Left ventricle myocardium superior (tissue), 1 donor: ENCODE measurements at places on chromosomes 1 and 21. TPM values are rescaled to one million over a fixed set of nuclear protein-coding genes. Genes with fewer than 3 reads are reported as not detected.

HORMAD1 gene
- total RNA-seq: 0.37 TPM

C4BPB gene
- total RNA-seq: not detected

DNA sequence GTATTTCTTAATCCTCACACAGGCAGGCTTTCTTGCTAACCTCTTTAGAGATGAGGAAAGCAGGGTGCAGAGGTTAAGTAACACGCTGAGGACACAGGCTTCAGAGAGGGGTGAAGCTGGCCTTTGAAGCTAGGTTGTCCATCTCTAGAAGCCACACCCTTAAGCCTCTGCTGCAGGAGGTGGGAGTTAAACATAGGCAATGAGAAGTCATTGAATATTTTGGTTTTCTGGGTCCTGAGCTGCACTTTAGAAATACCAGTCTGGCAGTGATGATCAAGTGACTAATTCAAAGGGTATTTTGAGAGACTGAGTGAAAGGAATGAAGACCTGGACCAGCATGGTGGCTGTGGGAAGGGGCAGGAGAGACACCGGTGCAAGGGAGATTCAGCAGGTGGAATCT, 9.9 kb downstream of the KCNJ15 start:
- no peak for DNase-seq

GRCh38 chr1:64974288-64974825, 8.0 kb upstream of the JAK1 start:
- no peak for DNase-seq

SH2D1B gene
- total RNA-seq: 0.40 TPM

PPFIA4 gene
- 21.3 TPM for total RNA-seq

CPT2 gene
- total RNA-seq: 31.0 TPM

DNA sequence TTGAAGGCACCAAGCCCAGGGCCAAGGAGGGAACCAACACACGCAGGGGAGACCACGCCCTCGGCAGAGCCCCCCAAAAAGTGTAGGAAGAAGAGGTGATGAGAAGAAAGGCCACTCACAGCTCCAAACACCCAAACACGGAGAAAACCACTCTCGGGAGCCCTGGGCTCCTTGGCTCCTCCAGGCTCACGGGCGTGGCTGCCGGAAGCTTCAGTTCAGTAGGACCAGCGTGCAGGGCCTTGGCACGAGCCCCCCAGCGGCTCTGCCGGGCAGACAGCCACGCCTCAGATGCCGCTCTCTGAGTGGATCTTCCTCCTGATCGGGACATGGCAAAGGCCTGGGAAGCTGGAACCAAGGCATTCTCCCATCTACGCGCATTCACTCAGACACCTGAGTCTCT, 94.0 kb downstream of the NPHP4 start:
- DNase-seq: no peak

CDK18 gene
- 209 TPM for total RNA-seq

DNA sequence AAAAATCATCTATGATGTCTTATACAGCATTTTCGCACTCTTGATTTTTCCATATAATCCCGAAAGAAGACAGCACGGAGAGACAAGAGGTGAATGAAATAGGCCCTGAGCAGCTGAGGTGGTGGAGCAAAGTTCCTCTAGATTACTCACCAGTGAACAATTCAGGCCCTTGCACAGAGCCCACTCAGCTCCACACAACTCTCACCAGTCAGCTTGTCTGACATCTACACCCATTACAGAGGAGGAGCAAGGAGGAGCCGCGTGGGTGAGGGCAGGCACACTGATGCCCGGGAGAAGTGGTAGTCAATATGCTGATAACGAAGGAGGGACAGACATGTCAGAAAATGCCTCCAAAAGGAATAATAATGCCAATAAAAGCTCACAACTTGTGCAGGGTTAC, 59.9 kb downstream of the DNM3 start:
- DNase-seq: no peak

ZCCHC17 gene
- total RNA-seq: 11.1 TPM

- no peak for DNase-seq
These were observed 37.1 kb upstream of the TRIM67 start for GRCh38 chr1:231124746-231125145.

WNT2B gene
- total RNA-seq: 2.0 TPM

GRCh38 chr1:93186667-93187066, 6.1 kb downstream of the CCDC18 start:
- DNase-seq: no peak

DNA sequence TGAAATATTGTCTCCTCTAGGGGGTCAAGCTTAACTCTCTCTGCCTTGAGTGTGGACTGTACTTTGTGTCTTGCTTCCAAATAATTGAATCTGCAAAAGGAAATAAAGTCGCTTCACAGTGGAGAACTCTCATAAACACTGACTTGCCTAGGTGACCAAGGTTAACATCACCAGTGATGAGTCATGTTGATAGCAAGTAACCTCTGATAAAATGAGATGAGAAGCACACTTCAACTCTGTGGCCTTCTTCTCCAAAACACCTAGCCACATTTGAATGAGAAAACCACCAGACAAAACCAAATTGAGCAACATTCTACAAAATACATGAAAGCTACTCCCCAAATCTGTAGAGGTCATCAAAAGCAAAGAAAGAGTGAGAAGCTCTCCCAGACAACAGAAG, 37.6 kb downstream of the PDE4B start:
- DNase-seq: no peak

- peak; percentile 49 for DNase-seq
These were observed 60.6 kb downstream of the AK4 start for GRCh38 chr1:65208563-65208973.

DNA sequence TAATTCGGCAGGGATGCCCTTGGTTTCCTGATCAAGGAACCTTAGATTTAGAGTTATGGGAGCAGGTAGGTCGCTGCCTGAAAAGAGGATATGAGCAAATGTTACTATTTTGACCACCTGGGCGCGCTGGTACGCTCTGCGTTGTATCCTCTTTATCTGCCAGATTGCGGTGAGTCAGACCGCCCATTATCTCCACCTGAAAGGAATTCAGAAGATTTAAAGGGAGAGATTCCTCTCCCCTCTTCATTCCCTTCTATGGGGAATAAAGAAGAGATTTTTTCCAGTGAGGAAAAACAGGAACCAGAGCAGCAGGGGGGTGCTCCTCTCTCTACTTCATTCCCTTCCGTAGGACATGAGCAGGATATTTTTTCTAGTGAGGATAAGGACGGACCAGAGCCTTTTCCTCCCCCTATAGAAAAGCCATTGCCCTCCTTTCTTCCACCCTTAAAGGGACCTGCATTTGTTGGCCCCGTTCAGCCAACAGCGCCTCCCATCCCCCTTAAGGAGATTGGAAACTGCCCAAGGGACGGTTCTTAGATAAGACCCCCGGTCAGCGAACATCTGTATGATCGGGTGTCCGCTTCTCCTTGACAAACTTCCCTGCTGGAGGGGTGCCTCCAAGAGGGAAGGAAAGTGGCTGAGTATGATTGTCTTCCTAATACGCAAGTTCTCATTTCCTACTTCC, 34.1 kb downstream of the CLCA1 start:
- DNase-seq: peak; percentile 36

DNA sequence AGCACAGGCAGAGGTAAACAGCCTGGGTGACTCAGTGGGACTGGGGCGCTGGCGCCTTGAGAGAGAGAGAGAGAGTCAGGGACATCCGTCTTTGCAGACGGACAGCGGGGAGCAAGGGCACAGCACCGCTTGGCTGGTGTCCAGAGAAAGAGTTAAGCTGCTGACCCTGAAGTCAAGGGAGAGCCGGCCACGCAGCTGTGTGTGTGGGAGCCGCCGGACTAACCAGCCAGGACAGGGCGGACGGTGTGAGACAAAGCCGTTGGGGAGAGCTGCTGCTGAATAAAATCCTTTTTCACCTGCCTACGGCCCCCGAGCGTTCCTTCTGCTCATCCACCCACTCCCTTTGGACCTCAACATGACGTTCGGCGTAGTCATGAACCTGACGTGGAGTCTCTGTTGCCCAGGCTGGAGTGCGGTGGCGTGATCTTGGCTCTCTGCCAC, 14.5 kb downstream of the CFAP74 start:
- DNase-seq: peak; percentile 60

ZMYND12 gene
- 0.84 TPM for total RNA-seq

CASQ2 gene
- 879 TPM for total RNA-seq

GRCh38 chr1:111270771-111271463, 19.7 kb upstream of the CHIA start:
- peak; percentile 33 for DNase-seq

DNA sequence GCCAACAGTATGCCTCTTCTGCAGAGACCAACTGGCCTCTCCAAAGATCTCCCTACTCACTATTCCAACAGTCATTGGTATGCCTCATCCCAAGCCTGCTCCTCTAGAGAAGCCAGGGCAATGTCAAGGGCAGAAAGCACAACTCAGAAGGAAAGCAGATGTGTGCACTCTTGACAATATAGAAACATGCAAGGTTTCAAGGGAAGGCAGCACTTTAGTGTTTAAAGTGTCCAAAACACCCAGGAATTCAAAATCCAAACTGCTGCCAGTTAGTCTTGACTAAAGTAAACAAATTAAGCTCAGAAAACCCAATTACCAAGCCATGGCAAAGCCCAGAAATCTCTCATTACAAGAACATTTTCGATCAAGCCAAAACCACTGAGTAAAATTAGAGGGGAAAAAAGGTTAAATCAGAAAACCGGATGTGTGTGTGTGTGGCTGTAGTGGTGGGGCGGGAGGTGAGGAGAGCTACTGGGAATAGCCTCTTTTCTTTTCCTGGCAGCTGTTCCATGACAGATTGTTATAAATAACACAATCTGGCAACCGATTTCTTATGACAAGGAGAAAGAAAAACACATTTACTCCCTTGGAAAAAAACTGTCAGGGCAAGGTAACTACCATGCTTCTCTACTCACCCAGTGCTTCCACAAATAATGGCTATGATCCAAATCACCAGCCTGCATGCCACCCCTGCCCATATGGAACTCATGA, 39.2 kb downstream of the EIF2B3 start:
- DNase-seq: peak; percentile 37

DNA sequence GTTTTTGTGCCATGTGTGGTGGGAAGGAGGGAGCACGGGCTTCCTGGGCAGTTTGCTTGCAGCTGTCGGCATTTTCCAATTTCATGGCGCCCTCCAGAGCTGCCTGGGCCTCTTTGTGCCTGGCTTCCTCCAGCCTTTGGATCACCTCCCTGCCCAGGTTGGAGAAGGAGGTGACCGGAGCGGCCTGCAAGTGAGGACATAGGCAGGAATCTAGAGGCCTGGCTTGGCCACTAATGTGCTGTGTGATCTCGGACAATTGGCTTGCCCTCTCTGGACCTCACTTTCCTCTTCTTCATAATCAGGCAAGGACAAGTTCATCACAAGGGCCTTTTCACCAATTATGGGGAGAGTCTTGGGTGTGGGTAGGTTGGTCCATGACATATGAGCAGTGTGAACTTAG, 245.1 kb downstream of the MATN1 start:
- DNase-seq: no peak
